ENCODE measurements at places on chromosomes 1 and 21.

- DNase-seq: no peak
Observed at GRCh38 chr1:67429528-67430357, 459 bp downstream of the SERBP1 start.

DNA sequence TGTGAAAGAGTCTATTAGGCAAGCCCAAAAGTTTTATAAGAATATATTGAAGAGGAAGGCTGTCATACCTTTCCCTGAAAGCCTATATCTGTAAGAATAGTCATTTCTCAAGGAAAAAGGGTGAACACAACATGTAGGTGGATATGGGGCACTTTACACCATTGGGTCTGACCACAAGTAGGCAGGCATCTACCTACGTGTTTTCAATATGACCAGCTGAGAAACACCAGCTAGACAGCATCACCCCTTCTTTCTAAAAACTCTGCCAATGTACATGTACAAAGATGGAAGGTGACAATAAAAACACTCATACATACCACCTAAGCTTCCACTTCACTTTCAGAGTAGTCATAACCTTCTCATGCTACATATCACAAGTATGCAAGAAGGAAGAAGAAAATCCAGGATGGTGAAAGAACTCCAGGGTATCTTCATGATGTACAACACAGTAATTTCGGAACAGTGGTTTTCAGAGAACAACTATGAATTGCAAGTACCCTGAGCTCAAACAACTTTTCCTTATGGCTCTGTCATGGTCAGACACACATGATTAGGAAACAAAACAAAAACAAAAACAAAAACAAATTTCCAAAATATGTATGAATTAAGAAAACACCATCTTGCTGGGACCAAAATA, 98.5 kb upstream of the ADGRL2 start:
- DNase-seq: no peak

DNA sequence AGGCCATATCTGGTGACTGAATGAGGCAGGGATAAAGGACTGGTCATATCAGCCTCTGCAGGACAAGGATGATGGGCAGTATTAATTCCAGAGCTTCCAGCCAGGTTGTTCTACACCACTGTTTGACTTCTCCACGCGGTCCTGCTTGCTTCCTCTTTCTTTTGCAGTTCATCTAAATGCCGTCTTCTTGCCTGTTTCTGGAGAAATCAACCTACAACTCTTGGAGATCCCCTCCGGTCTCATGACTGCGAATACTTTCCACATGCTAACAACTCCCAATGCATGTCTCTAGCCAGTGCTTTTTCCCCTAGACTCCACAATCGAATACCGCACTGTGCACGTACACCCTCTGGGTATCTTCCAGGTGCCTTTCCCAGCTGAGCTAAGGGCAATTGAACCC, 14.1 kb upstream of the TIAM1 start:
- no peak for DNase-seq

GRCh38 chr1:224506141-224506814, 71.7 kb upstream of the WDR26 start:
- no peak for DNase-seq

GRCh38 chr1:224539971-224540370, 76.1 kb upstream of the CNIH3 start:
- DNase-seq: no peak

- DNase-seq: no peak
Observed at GRCh38 chr1:53288002-53288789, 39.7 kb downstream of the LRP8 start.

GRCh38 chr21:17491716-17492414, 21.0 kb upstream of the CXADR start:
- peak; percentile 95 for DNase-seq

DNA sequence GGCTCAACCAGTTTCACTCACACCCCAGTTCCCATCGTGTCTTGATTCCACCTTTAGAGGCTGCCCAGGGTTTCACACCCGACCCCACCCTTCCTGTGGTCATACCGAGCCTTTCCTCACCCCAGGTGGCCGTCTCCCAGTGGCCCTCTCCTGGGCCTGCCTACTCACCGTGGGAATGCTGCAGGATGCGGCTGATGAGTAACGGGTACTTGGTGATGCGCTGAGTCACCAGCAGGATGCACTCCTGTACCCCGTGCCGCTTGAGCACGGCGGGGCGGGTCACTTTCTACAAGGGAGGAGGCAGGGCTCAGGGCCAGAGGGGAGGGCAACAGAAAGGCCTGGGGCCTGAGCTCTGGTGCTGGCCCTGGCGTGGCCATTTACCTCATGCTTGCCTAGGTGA, 16.4 kb downstream of the ARHGEF2 start:
- peak; percentile 89 for DNase-seq

- no peak for DNase-seq
Observed at GRCh38 chr1:207518608-207519236, 22.8 kb downstream of the CR1 start.

DNA sequence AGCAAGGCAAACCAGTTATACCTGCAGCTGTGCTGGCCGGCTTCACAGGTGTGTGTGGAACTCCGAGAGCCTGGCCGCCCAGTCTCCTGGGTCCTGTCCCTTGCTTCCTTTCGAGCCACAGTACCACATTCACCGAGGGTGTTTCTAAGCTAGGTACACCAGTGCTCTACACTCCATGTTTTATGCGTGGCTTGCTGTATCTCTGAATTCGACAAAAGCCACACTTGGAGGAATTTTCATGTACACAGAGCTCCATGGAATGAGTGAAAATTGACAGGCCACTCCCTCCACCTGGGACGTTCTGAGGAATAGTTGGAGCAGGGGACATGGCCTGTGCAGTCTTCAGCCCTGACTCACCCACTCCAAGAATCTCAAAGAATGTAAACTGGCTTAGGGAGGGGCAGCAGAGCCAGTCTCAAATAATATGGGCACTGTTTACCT, 14.0 kb downstream of the ETS2 start:
- DNase-seq: peak; percentile 56

DNA sequence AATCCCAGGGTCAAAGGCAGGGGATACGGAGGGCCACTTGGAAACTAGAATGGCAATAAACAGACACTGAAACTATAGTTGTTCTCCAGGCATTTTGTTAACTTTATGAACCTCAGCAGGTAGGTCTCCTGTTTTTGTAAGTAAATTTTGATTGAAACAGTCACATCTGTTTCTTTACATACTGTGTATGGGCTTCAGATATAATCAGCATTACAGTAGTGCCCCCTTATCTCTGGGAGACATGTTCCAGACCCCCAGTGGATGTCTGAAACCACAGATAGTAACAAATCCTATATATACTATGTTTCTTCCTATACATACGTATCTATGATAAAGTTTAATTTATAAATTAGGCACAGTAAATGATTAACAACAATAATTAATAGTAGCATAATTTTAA, 11.5 kb downstream of the STIL start:
- no peak for DNase-seq

DNA sequence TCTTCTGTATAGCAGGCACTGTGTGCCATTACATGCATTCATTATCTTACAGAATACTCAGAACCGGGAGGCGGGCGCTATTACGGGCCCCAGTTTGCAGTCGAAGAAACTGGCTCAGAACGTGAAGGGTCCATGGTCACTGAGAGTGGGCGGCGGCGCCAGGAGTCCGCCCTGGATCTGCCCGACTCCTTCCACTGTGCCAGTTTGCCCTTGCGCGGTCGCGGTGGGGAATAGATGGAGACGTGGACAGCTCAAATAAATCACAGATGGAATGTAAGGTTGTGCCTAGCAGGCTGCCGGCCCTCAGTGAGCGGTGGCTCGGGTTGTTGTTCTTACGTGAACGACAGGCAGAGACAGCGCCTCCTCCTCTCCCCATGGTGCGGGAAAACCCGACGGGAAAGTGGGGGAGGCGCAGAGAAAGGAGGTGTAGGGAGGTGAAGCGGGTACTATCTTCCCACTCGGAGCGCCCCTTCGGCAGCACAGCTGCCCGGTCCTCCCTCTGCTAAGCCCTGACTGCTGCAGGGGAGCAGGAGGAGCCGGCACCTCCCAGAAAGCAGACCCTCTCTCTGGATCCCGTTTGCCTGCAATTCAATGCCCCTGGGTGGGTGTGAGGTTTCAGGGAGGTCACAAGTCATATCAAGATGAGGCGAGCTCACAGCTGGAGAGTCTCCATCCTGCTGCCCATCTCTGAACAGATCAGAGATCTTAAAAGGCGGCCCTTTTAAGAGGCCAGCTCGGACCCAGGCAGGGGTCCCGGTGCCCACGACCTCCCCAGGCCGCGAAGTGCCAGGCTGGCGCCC, 1.1 kb downstream of the COL9A2 start:
- no peak for DNase-seq

- peak; percentile 78 for DNase-seq
Observed at GRCh38 chr1:89363196-89363595, 663 bp upstream of the GBP6 start.

- no peak for DNase-seq
Observed at GRCh38 chr1:63023171-63023570, 239.2 kb downstream of the ATG4C start.

DNA sequence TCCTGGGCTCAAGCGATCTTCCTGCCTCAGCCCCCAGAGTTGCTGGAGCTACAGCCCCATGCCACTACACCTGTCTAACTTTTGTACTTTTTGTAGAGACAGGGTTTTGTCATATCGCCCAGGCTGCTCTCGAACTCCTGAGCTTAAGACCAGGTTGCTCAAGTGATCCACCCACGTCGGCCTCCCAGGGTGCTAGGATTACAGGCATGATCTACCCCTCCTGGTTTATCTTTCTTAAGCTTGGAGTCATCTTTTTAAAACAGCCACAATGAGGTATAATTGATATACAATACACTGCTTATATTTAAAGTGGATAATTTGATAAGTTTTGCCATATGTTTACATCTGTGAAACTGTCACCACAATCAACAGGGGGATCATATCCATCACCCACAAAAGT, 25.4 kb upstream of the WDR26 start:
- DNase-seq: no peak

DNA sequence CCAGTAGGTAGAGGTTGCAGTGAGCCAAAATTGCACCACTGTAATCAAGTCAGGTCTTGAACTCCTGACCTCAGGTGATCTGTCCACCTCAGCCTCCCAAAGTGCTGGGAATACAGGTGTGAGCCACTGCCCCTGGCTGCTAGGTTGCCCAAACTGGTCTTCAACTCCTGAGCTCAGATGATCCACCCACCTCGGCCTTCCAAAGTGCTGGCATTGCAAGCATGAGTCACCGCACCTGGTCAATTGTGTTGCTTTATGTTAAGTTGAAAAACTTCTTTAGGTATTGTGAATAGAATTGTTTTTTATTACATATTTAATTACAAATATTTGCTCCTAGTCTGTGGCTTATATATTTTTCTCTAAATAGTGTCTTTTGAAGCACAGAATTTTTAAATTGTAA, 80.5 kb downstream of the PRKAB2 start:
- DNase-seq: no peak

GRCh38 chr21:26806801-26807295, 38.4 kb downstream of the ADAMTS1 start:
- DNase-seq: no peak

GRCh38 chr1:109306832-109307273, at the start of gene MYBPHL:
TSS of gene MYBPHL (minus strand) at chr1:109307011. CDS start at chr1:109306991, 20 bp downstream.
- DNase-seq: no peak

DNA sequence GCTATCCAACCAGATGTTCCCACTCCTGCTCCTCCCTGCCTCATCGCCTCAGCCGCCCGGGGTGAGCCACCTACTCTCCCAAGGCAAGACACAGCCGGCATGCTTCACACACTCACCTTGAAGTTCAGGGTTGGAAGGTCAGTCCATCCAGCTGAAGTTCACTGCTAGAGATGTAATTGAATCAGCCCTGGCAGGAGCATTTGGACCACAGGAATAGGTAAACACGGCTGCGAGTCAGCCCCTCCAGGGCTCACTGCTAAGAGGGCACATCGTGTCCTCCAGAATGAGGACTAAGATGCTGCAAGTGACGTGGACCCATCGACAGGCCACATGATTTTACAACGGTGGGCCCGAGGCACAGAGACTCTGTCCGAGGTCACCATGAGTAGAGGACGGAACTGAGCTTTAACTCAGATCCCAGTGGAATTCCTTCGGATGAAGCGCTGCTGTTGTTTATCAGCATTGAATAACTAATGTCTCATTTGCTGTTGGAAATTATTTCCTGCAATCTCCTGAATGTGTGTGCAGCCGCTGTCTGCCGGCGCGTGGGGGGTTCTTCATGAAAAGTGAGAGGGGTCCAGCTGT, 41.9 kb downstream of the RSPH1 start:
- DNase-seq: no peak

DNA sequence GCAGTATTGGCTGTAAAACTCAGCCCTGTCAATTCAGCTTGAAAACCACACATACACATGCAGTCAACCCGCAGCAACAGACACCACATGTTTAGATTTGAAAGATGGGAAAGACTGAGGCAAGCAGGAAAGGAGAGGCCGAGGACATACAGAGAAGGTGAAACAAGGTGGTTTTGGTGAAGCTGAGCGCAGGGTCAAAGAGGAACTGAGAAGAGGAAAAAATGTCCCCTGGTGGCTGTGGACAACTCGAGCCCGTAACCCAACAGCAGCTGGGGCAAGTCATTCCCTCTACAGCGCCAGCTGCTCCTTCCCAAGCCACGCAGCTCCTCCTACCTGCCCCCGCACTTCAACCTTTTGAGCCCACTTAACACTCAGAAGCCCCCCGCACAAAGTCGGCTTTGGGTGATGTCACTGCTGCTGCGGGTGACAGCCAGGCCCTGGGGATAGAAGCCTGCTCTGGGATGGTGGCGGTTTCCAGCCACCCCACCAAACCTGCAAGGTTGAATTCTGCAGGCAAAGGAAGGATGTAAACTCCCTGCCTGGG, 63.0 kb downstream of the KCNN3 start:
- DNase-seq: no peak

- DNase-seq: no peak
Observed at GRCh38 chr1:157219182-157219581, 81.0 kb upstream of the ETV3 start.

DNA sequence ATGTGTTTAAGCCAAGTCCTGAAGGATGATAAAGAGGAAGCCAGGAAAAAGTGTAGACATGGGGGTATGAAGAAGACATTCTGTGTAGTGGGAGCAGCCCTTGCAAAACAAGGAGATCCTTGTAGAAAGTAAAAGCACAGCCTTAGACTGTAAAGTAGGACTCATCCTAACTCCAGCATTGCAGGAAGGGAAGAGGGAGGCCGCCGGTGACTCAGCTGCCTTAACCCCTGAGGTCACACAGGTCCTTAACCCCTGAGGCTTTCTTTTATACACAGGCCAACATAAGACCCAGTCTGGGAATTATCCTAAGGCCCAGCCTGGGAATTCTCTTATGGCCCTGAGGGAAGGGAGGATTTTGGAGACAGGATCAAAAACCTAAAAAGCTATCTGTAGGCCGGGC, 18.0 kb downstream of the PGM1 start:
- no peak for DNase-seq

- DNase-seq: no peak
Observed at GRCh38 chr1:172629638-172630037, 29.3 kb upstream of the FASLG start.
